Activated CD4-positive, alpha-beta T cell treated with anti-CD3 and anti-CD28 coated beads, Interleukin-2, Interleukin-6, amounts not matched to agents 100 ng/mL and 50 ng/mL, durations not matched to agents 16 hours and 8 hours (primary cell): ENCODE measurements at places on chromosomes 1 and 21.

- no peak for DNase-seq
Observed at GRCh38 chr1:198283222-198283621, 126.4 kb downstream of the NEK7 start.

GRCh38 chr1:179820226-179820970 is 57.2 kb downstream of the TOR1AIP2 start:
- no peak for DNase-seq

DNA sequence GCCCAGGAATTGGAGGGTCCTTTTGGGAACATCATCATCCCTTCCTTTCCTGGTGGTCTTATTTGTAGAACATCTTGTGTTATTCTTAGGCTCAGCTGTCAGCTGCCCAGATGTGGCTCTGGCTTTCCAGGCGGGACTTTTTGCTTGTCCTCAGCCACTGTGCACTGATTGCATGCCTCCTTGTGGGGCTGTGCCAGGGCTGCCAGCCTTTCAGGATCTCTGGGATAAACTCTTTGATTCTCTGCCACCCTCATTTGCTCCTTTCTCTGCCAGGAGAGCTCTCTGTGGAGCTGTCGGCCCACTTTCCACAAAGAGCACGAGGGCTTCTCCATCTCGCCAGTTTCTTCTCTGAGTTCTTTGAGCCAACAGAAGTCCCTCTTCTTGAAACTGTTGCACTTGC is 63.1 kb downstream of the PTPRU start:
- no peak for DNase-seq

- peak; percentile 68 for DNase-seq
Observed at GRCh38 chr1:174969977-174970376, 29.8 kb upstream of the CACYBP start.

GRCh38 chr1:115134231-115134630 is 44.9 kb upstream of the TSPAN2 start:
- DNase-seq, result no peak

DNA sequence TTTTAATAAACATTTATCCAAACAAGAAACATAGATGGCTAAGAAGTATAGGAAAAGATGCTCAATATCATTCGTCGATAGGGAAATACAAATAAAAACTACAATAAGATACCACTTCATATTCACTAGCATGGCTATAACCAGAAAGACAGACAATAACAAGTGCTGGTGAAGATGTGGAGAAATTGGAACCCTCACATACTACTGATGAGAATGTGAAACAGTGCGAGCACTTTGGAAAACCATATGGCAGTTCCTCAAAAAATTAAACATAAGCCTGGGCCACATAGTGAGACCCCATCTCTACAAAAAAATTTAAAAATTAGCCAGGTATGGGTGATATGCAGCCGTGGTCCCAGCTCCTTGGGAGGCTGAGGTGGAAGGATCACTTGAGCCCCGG is 9.1 kb upstream of the TMEM54 start:
- DNase-seq, result no peak

DNA sequence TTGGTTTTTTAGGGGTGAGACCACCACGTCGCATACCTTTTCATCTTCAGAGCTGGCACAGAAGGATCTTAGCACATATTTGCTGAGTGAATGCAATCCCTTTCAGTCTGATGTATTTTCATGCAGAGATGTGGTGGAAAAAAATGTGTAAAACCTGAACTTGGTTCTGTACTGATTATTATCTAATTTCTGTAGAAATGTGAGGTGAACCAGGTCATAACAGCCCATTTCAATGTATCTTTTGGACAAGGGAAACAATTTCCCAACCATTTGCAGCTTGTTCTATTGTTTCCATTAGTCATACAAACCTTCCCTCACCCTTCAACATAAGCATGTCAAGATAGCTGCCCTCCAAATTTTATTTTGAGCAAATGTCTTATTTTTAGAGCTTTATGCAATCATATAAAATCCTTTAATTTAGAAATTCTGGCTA is 46.8 kb upstream of the RUNX1 start:
- DNase-seq, result peak; percentile 32

DNA sequence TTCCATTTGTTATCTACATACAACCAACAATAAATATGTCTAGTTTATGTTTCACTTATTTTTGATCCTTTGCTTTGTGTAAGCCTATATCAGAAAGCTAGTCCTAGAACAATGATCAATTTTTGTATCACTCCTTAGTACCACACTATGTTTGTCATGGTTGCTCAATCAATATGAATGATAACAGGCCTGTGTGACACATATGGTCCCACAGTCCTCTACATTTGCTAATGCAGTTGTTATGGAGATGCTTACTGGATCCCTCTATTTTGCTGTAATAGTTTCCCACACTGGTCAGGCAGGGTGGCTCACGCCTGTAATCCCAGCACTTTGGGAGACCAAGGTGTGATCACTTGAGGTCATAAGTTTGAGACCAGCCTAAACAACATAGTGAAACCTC is 59.1 kb downstream of the ERO1B start:
- DNase-seq, result no peak

- peak; percentile 39 for DNase-seq
Observed at GRCh38 chr1:31182352-31182751, 57.3 kb downstream of the NKAIN1 start.

GRCh38 chr1:25580927-25581326 is 35.7 kb upstream of the MAN1C1 start:
- no peak for DNase-seq

DNA sequence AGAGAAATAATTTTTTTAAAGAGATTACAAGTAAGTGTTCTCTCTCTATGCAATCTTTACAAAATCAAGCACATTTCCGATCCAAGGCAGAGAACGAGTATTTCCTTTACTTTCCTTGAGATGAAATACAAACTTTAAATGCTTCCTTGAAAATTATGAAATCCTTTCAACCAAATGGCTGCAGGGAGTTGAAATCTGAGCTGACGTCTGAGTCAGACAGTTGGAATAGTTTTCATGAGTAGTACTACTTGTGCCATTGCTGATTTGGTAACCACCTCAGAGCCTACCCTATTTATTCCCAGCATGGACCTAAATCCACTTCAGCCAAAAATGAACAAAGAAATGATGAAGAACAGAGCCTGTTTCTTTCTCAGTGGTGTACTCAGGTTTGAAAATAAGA is 183.6 kb downstream of the GIPC2 start:
- no peak for DNase-seq

GRCh38 chr1:168673974-168674683 is 54.9 kb downstream of the DPT start:
- no peak for DNase-seq

DNA sequence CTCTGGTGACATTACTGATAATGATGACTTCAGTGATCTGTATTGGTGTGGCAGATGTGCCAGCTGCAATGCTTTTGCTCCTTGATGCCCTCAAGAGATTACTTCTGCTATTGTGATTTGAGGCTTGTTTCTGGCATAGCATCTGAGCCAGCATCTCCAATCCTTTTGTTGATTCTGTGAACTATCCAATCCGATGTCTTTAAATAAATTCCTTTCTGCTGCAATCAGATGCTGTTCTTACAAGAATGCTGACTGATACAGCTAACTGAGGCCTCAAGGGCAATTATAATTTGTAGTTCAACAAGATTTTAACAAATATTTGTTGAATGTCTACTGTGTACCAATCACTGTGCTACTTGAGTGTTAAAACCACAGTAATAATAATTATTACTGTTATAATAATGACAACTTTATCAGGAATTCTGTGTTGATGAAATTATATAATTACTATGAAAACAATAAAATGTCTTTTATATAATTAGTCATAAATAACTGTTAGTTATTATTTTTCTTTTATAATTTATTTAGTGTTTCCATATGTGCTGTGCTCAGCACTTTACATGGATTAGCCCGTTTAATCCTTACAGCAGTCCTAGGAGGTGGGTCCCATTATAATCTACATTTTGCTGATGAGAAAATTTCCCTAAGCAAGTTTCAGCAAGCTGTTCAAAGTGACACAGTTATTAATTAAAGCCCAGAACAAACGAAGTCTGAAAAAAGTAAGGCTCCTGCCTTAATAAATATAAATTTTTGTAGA is 308.2 kb downstream of the BRINP3 start:
- no peak for DNase-seq

GRCh38 chr1:2808386-2808705 is 6.9 kb upstream of the TTC34 start:
- no peak for DNase-seq

DNA sequence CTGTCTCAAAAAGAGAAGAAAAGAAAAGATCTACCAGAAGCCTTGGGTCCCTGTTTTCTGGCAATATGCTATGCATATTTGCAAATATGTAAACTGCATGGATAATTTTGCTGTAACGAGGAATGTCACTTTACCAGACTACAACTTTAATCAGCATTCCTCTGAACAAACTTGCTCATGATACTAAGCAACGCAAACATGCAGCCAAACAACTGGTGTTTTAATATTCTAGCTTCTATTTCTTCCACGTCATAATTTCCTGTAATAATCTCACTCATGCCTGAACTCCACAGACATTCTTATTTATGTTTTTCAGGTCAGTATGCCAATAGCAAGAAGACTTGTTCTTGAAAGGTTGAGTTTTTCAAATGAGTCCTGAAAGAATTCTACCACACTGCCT is 114.1 kb downstream of the SIM2 start:
- DNase-seq, result no peak

DNA sequence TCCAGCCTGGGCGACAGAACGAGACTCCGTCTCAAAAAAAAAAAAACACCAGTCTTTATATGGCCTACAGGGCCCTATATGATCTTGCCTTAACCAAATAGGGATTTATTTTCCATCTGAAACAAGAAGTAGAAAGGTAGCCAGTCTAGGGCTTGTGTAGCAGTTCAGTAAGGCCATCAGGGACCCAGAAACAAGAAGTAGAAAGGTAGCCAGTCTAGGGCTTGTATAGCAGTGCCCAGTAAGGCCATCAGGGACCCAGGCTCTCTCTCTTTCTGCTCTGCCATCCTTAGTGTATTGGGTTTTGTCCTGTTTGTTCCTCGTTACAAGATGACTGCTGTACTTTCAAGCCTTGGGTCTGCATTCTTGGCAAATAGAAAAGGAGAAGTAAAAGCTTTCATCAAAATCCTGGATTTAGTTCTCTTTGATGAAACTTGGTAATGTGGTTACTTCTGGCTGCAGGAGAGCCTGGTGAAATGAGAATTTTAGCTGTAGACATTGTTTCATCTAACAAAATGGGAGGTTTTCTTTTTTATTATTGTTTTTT is 46.1 kb downstream of the PKN2 start:
- no peak for DNase-seq

- no peak for DNase-seq
Observed at GRCh38 chr1:39561279-39561678, 15.3 kb downstream of the PABPC4 start.

DNA sequence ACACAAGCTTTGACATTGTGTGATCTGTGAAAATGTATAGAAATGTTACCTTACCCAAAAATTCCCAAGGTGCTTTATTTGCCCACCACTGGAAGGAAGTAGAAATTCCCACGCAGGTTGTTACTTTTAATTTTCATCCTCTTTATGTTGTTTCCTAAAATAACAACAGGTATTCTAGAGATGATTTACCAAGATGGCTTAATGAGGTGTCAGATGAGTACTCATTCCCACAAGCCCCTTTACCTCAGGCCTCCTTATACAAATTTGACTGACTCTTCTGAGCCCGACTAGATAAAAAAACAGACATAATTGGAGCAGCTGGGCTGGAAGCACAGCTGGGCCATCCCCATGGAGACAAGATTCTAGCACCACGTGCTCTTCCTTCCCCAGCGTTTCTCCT is 114.6 kb downstream of the LIPI start:
- DNase-seq, result no peak

DNA sequence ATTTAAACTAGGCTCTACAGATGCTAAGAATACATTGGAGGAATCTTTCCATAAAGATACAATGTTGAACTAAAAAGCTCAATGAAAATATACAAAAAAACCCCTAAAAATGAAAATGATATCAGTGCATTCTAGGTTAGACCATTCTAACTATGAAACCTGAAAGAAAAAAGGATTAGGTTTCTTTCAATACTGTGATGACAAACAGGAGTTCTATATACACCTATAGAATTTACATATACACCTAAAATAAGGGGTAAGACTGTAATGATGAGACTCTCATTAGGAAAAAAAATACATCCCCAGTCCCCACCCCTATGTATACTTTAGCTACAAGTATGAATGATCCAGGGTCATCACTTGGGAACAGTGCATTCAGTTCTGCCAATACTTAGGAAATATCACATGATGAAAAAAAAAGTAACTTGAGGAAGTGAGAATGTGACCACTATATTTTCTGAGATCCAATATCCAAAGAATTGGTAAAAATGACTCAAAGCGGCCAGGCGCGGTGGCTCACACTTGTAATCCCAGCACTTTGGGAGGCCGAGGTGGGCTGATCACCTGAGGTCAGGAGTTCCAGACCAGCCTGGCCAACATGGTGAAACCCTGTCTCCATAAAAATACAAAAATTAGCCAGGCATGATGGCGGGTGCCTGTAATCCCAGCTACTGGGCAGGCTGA is 26.3 kb downstream of the SELENOF start:
- no peak for DNase-seq

GRCh38 chr1:7707527-7707926 is 63.6 kb upstream of the VAMP3 start:
- DNase-seq, result no peak

DNA sequence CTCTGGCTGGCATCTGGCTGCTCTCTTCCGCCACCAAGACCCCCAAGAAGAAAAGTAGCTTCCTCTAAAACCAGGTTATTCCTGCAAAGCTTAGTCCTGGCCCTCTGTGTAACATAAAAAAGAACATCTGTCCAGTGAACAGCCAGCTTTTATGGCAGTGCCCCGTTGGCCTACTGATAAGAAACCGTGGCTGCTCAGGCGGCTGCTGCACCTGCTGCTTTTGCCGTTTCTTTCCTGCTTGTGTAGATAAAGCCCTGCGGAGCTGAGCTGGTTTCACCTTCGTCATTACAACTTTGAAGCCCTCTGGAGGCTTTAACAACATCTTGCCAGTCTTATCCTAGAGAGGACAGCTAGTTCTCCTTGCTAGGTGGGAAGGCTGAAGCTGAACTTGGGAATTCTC is 20.5 kb downstream of the ELAPOR1 start:
- no peak for DNase-seq

- DNase-seq, result no peak
Observed at GRCh38 chr1:4935807-4936206, 281.4 kb downstream of the AJAP1 start.
